ENCODE measurements at places on chromosomes 12 and 14. TPM values are rescaled to one million over a fixed set of nuclear protein-coding genes. Genes with fewer than 3 reads are reported as not detected.

The CARMIL3 gene
- 0.11 TPM for total RNA-seq

The PTPN21 gene
- total RNA-seq = 1.9 TPM

The SOCS4 gene
- 10.9 TPM for total RNA-seq

The CCND2 gene
- total RNA-seq = 99.3 TPM

The KLHL33 gene
- not detected for total RNA-seq

The TOMM20L gene
- not detected for total RNA-seq

The SIX1 gene
- 0.49 TPM for total RNA-seq

The ACTN1 gene
- total RNA-seq = 62.3 TPM

The ACOT6 gene
- total RNA-seq = not detected

The PTPN6 gene
- total RNA-seq = 4.1 TPM

The NFYB gene
- 19.4 TPM for total RNA-seq

The RNASE7 gene
- not detected for total RNA-seq

GRCh38 chr12:127822809-127823411 lies 444.1 kb upstream of the TMEM132C start:
- no peak for DNase-seq

GRCh38 chr12:64102339-64102738 lies 119.8 kb downstream of the KICS2 start:
- DNase-seq = no peak

DNA sequence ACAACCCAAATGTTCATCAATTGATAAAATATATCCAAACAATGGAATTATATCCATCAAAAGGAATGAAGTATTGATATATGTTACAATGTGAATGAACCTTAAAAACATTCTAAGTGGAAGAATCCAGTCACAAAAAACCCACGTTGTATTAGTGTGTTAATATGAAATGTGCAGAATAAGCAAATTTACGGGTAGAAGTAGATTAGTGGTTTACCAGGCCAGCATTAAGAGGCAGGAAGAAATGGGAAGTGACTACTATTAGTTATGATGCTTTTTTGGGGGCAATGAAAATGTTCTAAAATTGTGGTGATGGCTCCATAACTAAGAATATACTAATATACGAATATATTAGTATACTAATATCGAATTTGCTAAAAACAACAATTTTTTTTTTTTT lies 1.5 kb downstream of the COX16 start:
- no peak for DNase-seq

- no peak for DNase-seq
Measured at GRCh38 chr12:58648176-58648575, 272.1 kb downstream of the LRIG3 start.

DNA sequence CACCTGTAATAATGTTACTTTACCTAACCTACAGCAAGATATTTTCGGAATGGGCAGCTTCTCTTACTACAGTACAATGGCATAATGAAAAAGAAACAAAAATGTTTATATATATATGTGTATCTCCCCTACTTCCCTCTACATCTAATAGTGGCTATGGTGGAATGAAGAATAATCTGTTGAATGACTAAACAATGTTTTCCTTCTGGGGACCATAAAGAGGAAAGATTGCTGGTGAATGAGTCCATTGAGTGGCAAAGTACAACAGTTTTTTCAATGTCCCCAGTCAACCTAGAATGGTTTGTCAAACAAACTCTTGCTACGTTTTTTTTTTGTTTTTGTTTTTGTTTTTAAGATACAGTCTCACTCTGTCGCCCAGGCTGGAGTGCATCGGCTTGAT lies 47.2 kb downstream of the RALGAPA1 start:
- DNase-seq = no peak

- DNase-seq = no peak
Measured at GRCh38 chr12:104833756-104834155, 124.3 kb downstream of the SLC41A2 start.

GRCh38 chr12:64782191-64782876 lies 23.1 kb upstream of the GNS start:
- DNase-seq = no peak

DNA sequence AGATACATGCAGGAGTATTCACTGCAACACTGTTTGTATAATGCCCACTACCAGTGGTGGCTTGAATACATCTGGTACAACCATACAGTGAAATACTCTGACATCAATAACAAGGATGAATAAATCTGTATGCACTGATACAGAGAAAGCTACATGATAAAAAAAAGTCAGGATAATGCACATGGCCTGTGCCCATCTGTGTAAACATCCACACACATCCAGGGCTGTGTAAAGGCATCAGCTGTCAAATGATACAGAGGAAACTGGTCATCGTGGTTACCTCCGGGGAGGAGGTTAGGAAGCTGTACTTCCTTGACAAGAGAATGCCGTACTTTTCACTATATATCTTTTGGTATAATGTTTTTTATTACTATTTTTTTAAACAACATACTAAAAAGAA lies 176.6 kb downstream of the FOXN3 start:
- DNase-seq = no peak

DNA sequence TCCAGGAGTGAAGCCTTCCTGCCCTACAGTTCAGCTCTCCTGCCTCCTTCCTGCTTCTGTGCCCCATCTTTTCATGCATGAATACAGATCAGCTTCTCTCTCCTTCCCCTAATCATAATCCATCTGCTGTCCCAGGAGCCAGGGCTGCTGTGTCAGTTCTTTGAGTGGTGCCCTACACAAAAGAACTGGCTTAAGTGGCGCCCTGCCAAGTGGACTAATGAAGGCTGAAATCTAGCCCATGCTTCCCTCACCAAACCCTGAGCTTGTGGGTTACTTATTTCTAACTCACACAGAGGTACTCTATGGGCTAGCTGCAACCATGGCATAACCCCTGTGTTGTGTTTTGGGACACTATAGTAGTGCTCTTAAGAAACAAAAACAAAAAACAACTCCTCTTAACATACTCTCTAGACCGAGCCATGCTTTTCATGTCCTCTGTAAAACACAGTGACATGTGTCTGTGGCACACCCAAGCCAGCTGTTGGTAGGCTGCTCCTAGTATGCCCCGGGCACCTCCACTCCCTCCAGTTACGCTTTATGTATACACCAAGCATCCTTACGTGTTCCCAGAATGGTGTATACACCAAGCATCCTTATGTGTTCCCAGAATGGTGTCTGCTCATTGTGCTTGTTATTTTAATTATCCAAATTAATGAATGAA lies 19.3 kb upstream of the ETV6 start:
- no peak for DNase-seq

- DNase-seq = peak; percentile 32
Measured at GRCh38 chr12:32115404-32116104, 8.9 kb downstream of the BICD1 start.

- no peak for DNase-seq
Measured at GRCh38 chr14:61502459-61503093, 181.2 kb downstream of the PRKCH start.

GRCh38 chr14:77542421-77543239 lies 44.0 kb upstream of the ISM2 start:
- no peak for DNase-seq

- no peak for DNase-seq
Measured at GRCh38 chr14:83287300-83287699, 1753.6 kb upstream of the SEL1L start.

- no peak for DNase-seq
Measured at GRCh38 chr12:80484746-80485145, 40.7 kb downstream of the PTPRQ start.

- DNase-seq = peak; percentile 17
Measured at GRCh38 chr14:64704143-64704742, at the start of gene PLEKHG3. Gene PLEKHG3 (plus strand): TSS chr14:64704424. CDS start chr14:64727632, 23,208 bp downstream.

- DNase-seq = no peak
Measured at GRCh38 chr14:73724696-73725095, 10.5 kb upstream of the PNMA1 start.

DNA sequence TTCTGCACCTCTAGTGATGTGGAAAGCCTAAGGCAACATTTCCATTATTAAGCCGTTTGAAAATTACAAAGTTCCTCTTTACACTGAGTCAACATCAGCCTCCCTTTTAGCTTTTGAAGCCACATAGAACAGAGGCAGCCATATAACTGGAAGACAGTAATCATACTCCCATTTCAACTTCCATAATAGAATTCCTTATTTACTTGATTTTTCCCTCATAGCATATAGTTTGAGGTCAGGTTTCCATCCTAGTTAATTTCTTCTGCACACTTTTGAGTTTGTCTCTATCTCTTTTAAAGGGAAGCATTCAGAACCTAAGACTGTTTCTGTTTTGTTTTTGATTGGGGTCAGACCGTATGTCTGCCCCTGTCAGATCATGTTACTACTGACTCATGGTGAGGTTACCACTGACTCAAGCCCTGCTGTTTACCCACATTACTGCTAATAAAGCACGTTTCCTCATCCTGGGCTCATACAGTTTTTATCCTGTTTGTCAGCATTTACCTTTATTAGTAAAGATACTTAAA lies 161.0 kb downstream of the SLC38A4 start:
- no peak for DNase-seq

DNA sequence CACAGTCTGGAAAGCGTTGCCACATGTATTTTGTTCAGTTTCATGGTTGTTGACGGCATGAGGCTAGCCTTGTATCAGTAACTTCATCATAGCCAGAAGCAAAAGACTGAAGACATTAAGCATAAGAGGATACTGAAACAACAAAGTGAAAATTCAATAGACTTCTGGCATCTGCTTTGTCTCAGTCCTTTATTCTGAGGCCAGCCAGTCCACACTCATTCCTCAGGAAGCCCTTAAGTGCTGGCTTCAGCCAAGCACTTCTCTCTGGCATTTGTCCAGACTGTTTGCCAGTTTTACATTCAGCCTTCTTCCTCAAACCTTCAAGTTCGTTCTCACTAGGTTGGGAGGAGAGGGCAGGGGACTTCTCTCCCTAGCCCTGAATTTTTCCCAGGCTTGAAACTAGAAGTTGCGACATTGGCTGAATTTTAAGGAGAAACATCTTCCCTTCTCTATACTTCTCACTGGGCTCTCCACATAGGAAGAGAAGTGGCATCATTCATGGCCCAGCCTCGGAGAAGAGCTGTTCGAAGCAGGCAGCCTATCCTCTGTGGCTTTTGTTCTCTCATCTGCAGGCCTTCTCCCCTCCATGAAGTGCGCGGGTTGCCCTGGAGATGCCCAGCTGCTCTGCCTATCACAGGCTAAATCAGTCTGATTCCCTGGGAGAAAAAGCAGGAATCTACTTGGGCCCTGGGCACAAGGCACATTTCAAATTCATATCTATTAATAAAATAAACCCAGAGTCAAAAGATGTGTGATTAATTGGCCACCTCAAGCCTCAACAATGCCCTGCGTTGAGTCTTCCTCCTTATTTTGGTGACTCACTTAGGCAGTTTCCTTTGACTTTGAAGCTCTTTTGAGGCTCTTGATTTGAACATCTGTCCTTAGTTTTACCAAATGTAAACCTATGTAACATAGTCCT lies 130.9 kb upstream of the PLEKHA5 start:
- DNase-seq = no peak

- no peak for DNase-seq
Measured at GRCh38 chr14:21185491-21185890, 29.6 kb upstream of the OR5AU1 start.

- no peak for DNase-seq
Measured at GRCh38 chr12:96397756-96398423, 2.3 kb downstream of the CDK17 start.

DNA sequence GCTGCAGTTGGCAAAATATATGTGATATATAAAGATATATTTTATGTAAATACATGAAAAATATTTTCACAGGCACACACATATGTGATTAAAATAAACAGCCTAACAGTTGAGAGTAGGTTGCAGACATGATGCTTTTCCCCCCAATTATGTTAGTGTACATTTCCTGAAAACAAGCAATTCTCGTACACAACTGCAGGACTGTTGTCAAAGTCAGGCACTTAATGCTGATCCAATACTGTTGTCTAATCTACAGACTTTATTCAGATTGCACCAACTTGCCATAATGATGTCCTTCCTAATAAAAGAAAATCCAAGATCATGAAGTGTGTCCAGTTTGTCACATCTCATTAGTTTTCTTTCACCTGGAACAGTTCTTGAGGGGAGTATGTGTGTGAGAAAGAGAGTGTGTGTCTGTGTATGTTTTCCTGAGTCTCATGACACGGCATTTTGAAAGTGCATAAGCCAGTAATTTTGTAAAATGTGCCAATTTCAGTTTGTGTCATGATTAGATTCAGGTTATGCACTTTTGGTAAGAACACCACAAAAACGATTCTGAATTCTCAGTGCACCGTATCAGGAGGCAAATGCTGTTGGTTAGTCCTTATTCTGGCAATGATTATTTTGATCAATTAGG lies 16.5 kb upstream of the SEL1L start:
- DNase-seq = no peak

- DNase-seq = no peak
Measured at GRCh38 chr12:56361487-56362129, 1.0 kb downstream of the APOF start.

- DNase-seq = peak; percentile 28
Measured at GRCh38 chr12:103494734-103495468, 867 bp downstream of the C12orf42 start.
